Lung (tissue), 17 donors: ENCODE measurements at places on chromosomes 7 and 10. TPM values are rescaled to one million over a fixed set of nuclear protein-coding genes. Genes with fewer than 3 reads are reported as not detected.

Gene BTBD16
- not detected for total RNA-seq

DNA sequence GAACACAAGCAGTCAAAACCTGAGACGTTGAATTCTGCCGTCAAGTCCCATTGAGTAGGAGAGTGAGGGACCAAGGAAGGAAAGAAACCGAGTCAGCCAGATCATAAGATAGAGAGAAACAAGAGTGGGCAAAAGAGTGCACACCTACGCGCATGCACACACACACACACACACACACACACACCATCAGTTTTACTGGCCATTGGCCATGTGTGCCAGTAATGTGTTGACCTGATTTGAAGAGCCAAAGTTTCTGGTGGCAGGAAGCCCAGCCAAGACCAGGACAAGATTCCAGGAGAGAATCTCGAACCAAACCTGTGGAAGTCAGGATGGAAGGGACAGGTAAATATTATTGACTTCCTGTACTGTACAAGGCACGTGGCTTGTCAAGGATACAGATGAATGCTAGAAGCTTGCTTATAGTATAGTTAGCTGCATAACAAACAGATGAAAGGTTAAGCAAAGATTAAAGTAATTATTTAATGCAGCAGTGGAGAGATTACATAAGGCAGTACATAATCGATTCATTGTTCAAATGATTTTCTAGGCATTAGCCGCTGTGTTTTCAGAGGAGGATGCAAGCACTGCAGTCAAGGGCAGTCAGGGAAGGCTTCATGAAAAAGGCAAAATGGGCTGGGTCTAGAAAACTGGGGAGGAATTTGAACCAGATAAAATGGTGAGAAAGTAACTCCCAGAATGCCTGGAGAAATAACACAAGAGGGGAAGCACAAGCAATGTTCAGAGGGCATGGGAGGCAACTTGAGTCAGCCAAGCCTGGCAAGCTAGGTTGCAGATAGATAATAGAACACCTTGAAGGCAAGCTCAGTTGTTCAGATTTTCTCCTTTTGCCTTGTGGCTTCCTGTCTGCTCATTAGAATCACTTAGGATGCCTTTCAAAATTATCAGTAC, 2.7 kb upstream of the HYCC1 start:
- no peaks in the 10 kb centered on the region for H3K36me3 ChIP-seq
- H3K4me3 ChIP-seq: no peak overlapping the region
- H3K4me1 ChIP-seq: no peaks in the 10 kb centered on the region

DNA sequence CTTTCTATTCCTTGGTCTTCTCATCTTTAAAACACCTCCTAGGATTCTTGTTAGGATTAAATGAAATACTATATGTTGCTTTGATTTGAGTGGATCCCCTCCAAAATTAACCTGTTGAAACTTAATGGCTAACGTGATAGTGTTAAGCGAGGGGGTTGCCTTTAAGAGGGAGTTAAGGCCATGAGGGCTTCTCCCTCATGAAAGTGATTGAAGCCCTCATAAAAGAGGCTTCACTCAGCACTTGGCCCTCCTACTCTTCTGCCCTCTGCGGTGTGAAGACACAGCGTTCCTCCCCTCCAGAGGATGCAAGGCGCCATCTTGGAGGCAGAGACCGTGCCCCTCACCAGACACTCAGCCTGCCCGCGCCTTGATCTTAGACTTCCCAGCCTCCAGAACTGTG, 46.6 kb downstream of the CNNM2 start:
- no peaks in the 10 kb centered on the region for H3K36me3 ChIP-seq

DNA sequence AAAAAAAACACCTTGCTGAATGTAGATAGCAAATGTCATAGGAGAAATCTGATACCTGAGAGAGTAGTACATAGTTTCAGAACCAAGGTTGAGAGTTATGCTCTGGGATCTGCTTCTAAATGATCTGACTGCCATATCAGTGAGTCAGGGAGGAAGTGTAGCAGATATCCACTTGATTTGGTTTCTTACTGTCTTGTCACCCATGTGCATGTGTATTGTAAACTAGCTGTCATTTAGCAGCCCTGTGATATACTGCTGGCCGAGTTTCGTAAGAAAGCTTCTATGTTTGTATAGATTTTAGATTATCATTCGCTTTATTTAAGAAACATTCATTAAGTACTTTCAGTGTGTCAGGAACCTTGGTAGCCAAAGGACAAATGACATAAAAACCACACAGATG, 42.0 kb downstream of the SP4 start:
- H3K27me3 ChIP-seq: peaks cover 23% of the 10 kb centered on the region
- no peaks in the 10 kb centered on the region for H3K4me1 ChIP-seq
- H3K4me3 ChIP-seq: no peak overlapping the region
